Large intestine (tissue), 12 donors: ENCODE measurements at places on chromosomes 2 and 18.
A peak's percentile ranks its signal among the peaks of the same experiment; 100 is the strongest.

DNA sequence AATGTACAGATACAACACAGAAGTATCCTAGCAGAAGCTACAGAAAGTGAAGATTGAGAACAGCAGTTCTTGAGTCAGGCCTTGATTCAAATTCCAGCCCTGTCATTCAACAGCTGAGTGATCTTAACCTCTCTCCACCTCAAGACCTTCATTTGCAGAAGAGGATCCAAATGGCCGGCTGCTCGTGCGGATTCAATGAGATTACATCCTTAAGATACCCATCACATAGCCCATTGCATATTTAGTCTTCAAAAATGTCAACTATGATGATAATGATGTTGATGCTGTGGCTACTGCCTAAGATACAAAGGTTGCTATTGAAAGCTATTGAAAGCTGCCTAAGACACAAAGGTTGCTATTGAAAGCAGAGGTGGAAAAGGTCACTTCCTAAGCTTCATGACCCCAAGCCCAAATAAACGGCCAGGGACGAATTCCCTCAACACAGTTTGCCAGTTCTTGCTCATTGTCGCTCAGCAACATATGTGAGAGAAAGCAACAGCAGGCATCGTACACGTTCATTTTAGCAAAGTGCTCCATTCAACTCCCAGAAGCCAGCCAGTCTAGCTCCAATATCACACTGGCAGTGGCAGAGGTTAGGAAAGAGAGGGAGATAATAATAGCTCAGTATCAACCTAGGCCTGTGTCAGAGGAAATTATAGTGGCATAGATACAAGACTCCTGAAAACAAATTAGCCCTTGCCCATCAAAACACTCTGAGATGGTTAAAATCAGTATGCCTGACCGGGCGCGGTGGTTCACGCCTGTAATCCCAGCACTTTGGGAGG is 36.1 kb downstream of the MRPL35 start:
- H3K4me3 ChIP-seq, result no peak overlapping the region
- peaks cover 8% of the 10 kb centered on the region for H3K36me3 ChIP-seq
- H3K4me1 ChIP-seq, result no peaks in the 10 kb centered on the region
- no peak for DNase-seq

DNA sequence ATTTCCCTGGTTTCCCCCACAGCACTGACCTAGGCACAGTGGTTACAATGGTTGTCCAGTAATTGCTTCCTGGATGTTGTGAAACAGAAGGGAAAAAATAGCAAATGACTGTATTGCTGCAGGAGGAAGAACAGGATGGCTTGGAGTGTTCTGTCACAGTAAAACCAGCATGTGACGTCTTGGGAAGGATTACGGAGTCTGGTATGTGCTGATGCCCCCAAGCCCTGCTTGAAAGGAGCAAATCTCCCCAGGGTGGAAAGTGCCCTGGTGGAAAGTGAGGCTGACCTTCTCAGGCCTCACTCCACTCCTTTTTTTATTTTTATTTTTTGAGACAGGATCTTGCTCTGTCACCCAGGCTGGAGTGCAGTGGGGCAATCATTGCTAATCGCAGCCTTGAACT is 7.8 kb downstream of the RAB11FIP5 start:
- no peak overlapping the region for H3K27ac ChIP-seq
- DNase-seq, result no peak
- H3K36me3 ChIP-seq, result peaks cover 4% of the 10 kb centered on the region
- H3K4me3 ChIP-seq, result no peak overlapping the region
- H3K4me1 ChIP-seq, result peaks cover 23% of the 10 kb centered on the region

GRCh38 chr2:20313659-20314058 is 37.0 kb downstream of the PUM2 start:
- H3K27ac ChIP-seq, result no peak overlapping the region
- DNase-seq, result no peak
- H3K36me3 ChIP-seq, result peaks cover 56% of the 10 kb centered on the region
- H3K4me1 ChIP-seq, result no peaks in the 10 kb centered on the region
- H3K4me3 ChIP-seq, result no peak overlapping the region
- no peaks in the 10 kb centered on the region for H3K27me3 ChIP-seq

GRCh38 chr2:139020287-139020686 is 240.1 kb upstream of the NXPH2 start:
- no peaks in the 10 kb centered on the region for H3K27me3 ChIP-seq
- no peaks in the 10 kb centered on the region for H3K4me1 ChIP-seq
- H3K4me3 ChIP-seq, result no peak overlapping the region
- no peak for DNase-seq

DNA sequence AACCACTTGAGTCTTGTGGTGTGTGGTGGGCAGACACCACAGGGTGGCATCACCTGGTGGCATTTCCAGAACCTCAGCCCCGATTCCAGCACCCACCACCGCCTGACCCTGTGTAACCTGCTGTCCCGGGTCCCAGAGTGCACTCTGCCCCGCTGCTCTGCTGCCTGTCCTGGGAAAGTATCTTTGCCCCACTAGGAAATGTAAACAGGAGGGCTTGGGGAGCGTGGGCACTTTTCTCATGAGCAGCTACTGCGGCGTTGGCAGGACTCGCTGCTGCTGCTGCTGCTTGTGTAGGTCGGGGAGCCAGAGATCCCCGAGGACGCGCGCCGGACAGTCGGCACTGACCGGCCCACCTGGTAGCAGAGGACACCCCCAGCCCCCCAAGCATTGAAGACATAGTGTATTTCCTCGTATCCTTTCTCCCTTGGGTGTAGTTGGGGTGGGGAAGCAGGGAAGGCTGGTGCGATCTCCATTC is 13.4 kb downstream of the DTYMK start:
- peaks cover 72% of the 10 kb centered on the region for H3K36me3 ChIP-seq
- H3K27ac ChIP-seq, result no peak overlapping the region
- H3K4me3 ChIP-seq, result no peak overlapping the region
- no peaks in the 10 kb centered on the region for H3K4me1 ChIP-seq
- no peak for DNase-seq

- no peaks in the 10 kb centered on the region for H3K36me3 ChIP-seq
- no peak overlapping the region for H3K4me3 ChIP-seq
- no peaks in the 10 kb centered on the region for H3K27me3 ChIP-seq
- no peaks in the 10 kb centered on the region for H3K4me1 ChIP-seq
Measured at GRCh38 chr18:37764541-37765288, 199.1 kb upstream of the CELF4 start.

DNA sequence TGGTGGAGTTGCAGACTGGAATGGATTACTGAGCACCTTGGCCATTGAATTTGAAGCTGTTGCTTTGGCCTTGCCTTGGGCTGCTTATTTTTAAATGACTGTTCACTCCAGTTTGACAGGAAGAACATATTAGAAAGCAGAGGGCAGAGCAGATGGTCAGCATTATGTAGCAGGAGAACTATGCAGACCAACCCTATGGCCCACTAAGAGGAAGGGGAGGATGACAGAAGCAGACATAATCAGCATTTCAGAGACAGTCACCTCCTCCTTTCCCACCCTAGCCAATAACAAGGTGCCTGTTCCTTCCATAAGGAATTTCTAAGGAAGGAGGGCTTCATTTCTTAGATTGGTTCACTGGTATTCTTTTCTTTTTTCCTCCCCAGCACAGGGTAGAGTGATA is 2.4 kb downstream of the CHRNA1 start:
- no peak overlapping the region for H3K27ac ChIP-seq
- H3K36me3 ChIP-seq, result no peaks in the 10 kb centered on the region
- no peak overlapping the region for H3K4me3 ChIP-seq
- H3K4me1 ChIP-seq, result no peaks in the 10 kb centered on the region

GRCh38 chr2:43818761-43819160 is 19.9 kb downstream of the ABCG5 start:
- peaks cover 3% of the 10 kb centered on the region for H3K36me3 ChIP-seq
- H3K27me3 ChIP-seq, result no peaks in the 10 kb centered on the region
- DNase-seq, result peak; percentile 92
- peaks cover 15% of the 10 kb centered on the region for H3K4me1 ChIP-seq
- no peak overlapping the region for H3K4me3 ChIP-seq
- H3K27ac ChIP-seq, result peak overlapping the region; percentile 82

- no peak for DNase-seq
- no peak overlapping the region for H3K4me3 ChIP-seq
- no peaks in the 10 kb centered on the region for H3K36me3 ChIP-seq
- H3K4me1 ChIP-seq, result no peaks in the 10 kb centered on the region
- no peaks in the 10 kb centered on the region for H3K27me3 ChIP-seq
Measured at GRCh38 chr2:59177748-59178147, 936.6 kb upstream of the FANCL start.

DNA sequence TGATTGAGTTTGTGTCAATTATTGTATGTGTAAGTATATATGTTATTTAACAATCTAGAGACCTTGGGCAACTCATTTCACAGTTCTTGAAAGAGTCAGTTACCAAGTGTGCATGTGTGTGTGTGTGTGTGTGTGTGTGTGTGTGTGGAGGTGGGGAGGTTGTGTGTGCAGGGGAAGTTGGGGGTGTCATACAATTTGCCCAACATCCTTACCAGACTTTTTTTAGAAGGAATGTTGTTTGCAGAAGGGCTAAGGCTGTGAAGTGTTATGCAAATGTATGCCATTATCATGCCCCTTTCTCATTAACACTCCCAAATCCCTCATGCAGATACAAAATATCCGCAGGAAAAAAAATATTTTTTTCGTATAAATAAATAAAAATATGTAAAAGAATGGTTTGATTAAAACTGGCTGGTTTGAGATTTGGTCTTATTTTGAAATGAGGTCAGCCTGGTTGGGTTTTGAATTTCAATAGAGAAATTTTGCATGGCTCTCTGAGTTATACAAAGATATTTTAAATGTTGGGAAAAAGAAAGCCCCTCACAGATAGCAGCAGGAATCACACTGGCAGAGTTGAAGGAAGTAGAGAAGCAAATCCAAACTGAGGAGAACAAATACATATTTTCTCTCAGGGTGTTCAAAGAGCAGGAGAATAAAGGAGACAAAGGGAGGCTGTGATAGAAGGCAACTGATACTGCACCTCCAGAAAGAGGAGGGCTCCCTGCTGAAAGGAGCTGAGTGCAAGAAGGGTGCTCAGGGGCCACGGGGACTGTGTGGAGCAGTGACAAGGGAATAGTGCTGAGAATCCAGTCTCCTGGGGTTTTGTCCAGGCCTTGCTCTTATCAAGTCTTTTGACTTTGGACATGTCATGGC is 1365.5 kb upstream of the CELF4 start:
- H3K27me3 ChIP-seq, result no peaks in the 10 kb centered on the region
- DNase-seq, result no peak

- no peaks in the 10 kb centered on the region for H3K36me3 ChIP-seq
- H3K4me1 ChIP-seq, result no peaks in the 10 kb centered on the region
- H3K27me3 ChIP-seq, result peaks cover 3% of the 10 kb centered on the region
Measured at GRCh38 chr2:55949211-55949610, 25.6 kb upstream of the EFEMP1 start.

- H3K4me1 ChIP-seq, result no peaks in the 10 kb centered on the region
- no peak overlapping the region for H3K27ac ChIP-seq
- H3K36me3 ChIP-seq, result no peaks in the 10 kb centered on the region
- DNase-seq, result no peak
Measured at GRCh38 chr2:172311921-172312345, 115.5 kb upstream of the ITGA6 start.

GRCh38 chr2:152577579-152577978 is 139.7 kb downstream of the PRPF40A start:
- H3K27me3 ChIP-seq, result no peaks in the 10 kb centered on the region
- peaks cover 8% of the 10 kb centered on the region for H3K36me3 ChIP-seq
- no peak overlapping the region for H3K27ac ChIP-seq
- H3K4me3 ChIP-seq, result no peak overlapping the region

DNA sequence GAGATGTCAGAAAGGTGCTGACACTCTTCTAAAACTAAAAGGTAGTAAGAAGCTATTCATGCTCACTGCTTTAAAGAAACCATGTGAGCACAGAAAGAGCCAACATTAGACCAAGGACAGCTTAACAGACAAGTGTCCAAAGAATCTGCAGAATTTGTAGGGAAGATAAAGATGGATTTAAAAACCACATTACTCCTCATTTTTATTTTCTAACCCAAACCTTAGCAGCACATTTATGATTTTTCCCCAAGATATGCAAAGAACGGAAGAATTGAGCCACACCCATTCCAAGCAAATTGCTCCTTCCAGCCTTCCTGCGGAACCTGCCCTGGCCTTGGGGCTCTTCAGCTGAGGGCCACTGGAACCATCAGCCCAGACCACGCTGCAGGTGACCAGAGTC is 26.9 kb downstream of the MBP start:
- no peak overlapping the region for H3K4me3 ChIP-seq
- peaks cover 17% of the 10 kb centered on the region for H3K4me1 ChIP-seq
- H3K27me3 ChIP-seq, result no peaks in the 10 kb centered on the region
- H3K27ac ChIP-seq, result no peak overlapping the region
- peaks cover 10% of the 10 kb centered on the region for H3K36me3 ChIP-seq

GRCh38 chr2:182649316-182649715 is 66.7 kb upstream of the DNAJC10 start:
- DNase-seq, result peak; percentile 17
- no peak overlapping the region for H3K27ac ChIP-seq
- H3K4me1 ChIP-seq, result no peaks in the 10 kb centered on the region
- no peaks in the 10 kb centered on the region for H3K27me3 ChIP-seq
- H3K36me3 ChIP-seq, result no peaks in the 10 kb centered on the region
- H3K4me3 ChIP-seq, result no peak overlapping the region
